NB4 (cell line): ENCODE measurements at places on chromosomes 7 and 10.

GRCh38 chr10:47116445-47116844, 183.6 kb upstream of the GDF10 start:
- no peak for DNase-seq

DNA sequence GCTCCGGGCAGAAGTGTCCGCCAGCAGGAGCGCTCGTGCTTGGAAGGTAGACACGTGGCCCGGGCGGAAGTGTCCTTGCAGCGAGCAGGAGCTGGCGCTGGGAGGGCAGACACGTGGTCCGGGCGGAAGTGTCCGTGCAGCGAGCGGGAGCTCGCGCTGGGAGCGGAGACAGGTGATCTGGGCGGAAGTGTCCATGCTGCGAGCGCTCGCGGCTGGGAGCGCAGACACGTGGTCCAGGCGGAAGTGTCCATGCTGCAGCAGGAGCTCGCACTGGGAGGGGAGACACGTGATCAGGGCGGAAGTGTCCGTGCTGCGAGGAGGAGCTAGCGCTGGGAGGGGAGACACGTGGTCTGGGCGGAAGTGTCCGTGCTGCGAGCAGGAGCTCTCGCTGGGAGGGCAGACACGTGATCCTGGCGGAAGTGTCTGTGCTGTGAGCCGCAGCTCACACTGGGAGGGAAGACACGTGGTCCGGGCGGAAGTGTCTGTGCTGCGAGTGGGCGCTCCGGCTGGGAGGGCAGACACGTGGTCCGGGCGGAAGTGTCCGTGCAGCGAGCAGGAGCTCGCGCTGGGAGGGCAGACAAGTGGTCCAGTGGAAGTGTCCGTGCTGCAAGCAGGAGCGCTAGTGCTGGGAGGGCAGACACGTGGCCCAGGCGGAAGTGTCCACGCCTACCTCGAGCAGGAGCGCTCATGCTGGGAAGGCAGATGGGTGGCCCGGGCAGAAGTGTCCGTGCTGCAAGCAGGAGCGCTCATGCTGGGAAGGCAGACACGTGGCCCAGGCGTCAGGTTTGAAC, 41.1 kb upstream of the PRKAR1B start:
- DNase-seq = no peak

DNA sequence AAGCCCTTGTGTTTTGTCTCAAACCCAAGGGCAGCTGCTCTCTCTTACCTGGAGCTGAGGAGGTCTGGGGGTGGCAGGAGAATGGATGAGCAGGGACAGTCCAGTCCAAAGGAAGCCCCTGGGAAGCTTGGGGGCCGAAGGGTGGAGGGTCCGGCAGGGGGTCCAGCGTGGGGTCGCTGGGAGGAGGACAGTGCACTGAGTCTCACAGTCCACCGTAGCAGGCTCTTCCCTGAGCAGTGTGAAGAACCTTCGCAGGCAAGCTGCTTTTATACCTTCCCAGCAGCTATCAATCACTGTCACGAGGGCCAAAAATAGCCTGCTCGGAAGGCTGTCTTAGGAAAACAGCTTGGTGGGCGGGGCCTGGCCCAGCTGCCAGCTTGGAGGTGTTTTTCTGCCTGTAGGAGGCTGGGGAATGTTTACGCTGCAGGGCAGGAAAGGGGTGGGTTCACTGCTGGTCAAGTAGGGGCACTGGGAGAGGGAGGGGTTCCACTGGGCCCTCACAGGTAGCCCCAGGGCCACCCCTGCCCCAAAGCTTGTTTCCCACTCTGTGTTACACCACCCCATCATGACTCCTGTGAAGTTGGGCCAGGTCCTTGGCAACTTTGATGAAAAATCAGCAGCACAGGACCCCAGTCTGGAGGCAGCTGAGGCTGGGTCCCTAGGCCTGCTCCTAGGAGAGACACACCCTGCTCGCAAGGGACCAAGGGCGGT, at the start of gene DEPP1:
DEPP1 (minus strand) TSS at position 240 of the 711 bp plus-strand sequence. CDS start 779 bp downstream, outside the sequence.
- DNase-seq = no peak

GRCh38 chr10:118163217-118163616, 116.5 kb upstream of the RAB11FIP2 start:
- no peak for DNase-seq
